ENCODE measurements at places on chromosomes 4 and X. TPM values are rescaled to one million over a fixed set of nuclear protein-coding genes. Genes with fewer than 3 reads are reported as not detected.

ALB gene
- polyA plus RNA-seq: 0.08 TPM

TSPAN6 gene
- polyA plus RNA-seq: 55.4 TPM

KIT gene
- 0.49 TPM for polyA plus RNA-seq

ERCC6L gene
- polyA plus RNA-seq: 1.1 TPM

IL2RG gene
- polyA plus RNA-seq: 9.2 TPM

CXorf66 gene
- polyA plus RNA-seq: not detected

IGFBP7 gene
- polyA plus RNA-seq: 80.7 TPM

HSFX2 gene
- 0.26 TPM for polyA plus RNA-seq

MTNR1A gene
- polyA plus RNA-seq: not detected

DOK7 gene
- polyA plus RNA-seq: 0.11 TPM

STARD8 gene
- 0.86 TPM for polyA plus RNA-seq

CT83 gene
- not detected for polyA plus RNA-seq

NHSL2 gene
- polyA plus RNA-seq: 0.41 TPM

PGK1 gene
- polyA plus RNA-seq: 238 TPM

BTK gene
- 1.1 TPM for polyA plus RNA-seq

XKRX gene
- polyA plus RNA-seq: 2.6 TPM

ADAM29 gene
- polyA plus RNA-seq: not detected

PHF8 gene
- polyA plus RNA-seq: 10.3 TPM

ZNF630 gene
- 1.5 TPM for polyA plus RNA-seq

CACNA1F gene
- polyA plus RNA-seq: 0.11 TPM

ETDA gene
- polyA plus RNA-seq: not detected

UTP14A gene
- polyA plus RNA-seq: 14.1 TPM

CTAG2 gene
- polyA plus RNA-seq: 2.8 TPM

TBX22 gene
- not detected for polyA plus RNA-seq

ELF4 gene
- 6.7 TPM for polyA plus RNA-seq

KLHL13 gene
- polyA plus RNA-seq: 3.0 TPM

HS6ST2 gene
- 2.8 TPM for polyA plus RNA-seq

CISD2 gene
- 11.4 TPM for polyA plus RNA-seq

RS1 gene
- not detected for polyA plus RNA-seq

IL13RA2 gene
- 0.08 TPM for polyA plus RNA-seq

KLHL5 gene
- polyA plus RNA-seq: 2.9 TPM

ZNF41 gene
- 2.3 TPM for polyA plus RNA-seq

PARM1 gene
- polyA plus RNA-seq: 0.51 TPM

SSX2B gene
- polyA plus RNA-seq: not detected

PPP2R3B gene
- 18.5 TPM for polyA plus RNA-seq

SPANXD gene
- not detected for polyA plus RNA-seq

STEEP1 gene
- 6.9 TPM for polyA plus RNA-seq

RRH gene
- 0.06 TPM for polyA plus RNA-seq

LGI2 gene
- 0.27 TPM for polyA plus RNA-seq

FANCB gene
- polyA plus RNA-seq: 1.0 TPM

AFF2 gene
- polyA plus RNA-seq: 0.01 TPM

NWD2 gene
- 0.05 TPM for polyA plus RNA-seq

RGN gene
- polyA plus RNA-seq: 1.4 TPM

RNF150 gene
- 0.87 TPM for polyA plus RNA-seq

PPP1R3F gene
- 4.9 TPM for polyA plus RNA-seq
